ENCODE measurements at places on chromosomes 11 and 22.

GRCh38 chr11:123218451-123218850, 23.4 kb upstream of the CLMP start:
- DNase-seq = no peak

GRCh38 chr22:43277091-43277490, 66.1 kb downstream of the SCUBE1 start:
- DNase-seq = no peak

- DNase-seq = no peak
Observed at GRCh38 chr11:105081412-105082150, 36.4 kb upstream of the CARD16 start.

DNA sequence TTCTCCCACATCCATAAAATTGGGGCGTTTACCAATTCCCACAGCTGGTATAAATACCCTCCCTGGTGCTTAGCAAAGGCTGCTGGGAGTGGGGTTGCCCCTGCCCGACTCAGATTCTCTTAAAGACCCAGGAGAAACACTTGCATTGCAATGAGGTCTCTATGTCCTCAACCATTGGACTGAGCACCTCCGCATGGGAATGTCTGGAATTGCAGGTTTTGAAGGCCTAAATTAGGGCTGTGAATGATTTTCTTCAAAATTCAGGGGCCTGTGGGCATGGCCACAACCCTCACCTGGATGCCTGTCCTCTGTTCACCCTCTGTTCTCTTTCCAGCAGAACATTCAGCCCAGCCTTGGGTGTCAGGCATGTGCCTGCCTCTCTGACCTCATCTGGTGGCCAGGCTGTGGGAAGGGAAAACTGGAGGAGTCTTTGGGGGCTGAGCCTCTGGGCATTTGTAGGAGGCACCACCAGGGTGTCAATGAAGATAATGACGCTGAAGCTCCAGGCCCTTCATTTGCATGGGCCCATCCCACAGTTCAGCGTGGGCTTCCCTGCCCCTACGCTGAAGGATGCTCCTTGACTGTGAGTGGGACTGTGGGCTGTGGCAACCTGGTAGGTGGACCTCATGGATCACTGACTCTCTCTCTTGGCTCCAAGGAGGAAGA, 52.7 kb upstream of the MYEOV start:
- DNase-seq = no peak

DNA sequence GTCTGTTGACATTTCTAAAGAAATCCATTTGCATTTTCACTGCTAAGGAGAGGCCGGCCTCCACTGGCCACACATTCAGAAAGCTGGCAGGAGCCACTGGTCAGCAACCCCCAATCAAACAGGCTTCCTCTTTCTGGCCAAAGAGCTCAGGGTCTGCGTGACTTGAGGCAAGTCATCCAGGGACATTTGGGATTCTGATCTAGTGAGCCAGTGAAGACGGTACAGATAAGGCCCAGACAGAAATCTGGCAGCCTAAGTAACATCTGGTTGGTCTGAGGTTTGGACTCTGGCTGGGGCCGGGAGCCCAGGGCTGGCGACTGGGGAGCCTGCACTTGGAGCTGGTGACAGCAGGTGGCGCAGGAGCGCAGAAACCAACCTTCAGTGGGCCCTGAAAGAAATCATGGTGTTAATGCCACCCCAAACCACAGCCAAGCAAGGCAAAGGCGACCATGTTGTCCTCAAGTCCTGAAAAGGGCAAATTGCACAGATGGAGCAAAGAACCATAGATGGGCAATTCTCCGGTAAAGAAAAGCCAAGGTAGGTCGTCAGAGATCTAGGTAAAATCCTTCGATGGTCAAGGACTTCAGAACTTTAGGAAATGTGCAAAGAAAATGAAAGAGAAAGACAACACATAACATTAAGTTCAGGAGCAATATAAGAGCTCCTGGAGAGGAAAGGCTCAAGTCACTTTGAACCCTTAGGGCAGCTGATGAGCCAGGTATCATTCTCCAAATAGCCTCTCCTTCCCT, 99.4 kb upstream of the BLID start:
- no peak for DNase-seq

DNA sequence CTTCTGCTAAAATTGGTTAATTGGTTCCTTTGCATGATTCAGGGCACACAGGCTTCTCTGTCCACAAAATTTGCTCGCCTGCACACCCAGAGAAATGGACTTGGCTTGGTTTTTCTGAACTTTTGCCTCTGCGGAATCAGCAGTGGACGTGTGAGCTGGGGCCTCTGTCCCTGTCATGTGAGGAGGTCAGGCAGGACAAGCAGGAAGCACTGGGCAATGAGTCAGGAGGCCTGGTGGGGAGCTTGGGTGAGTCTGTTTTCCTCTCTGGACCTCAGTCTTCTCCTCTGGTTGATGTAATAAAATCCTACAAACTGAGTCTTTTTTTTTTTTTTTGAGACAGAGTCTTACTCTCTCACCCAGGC, 10.4 kb upstream of the CELSR1 start:
- DNase-seq = no peak

- no peak for DNase-seq
Observed at GRCh38 chr11:134529212-134530096, 117.4 kb upstream of the B3GAT1 start.

All from NCI-H1436 treated with DMSO at 0.1 percent for 48 hours (cell line).